ENCODE measurements at places on chromosomes 12 and 14.

DNA sequence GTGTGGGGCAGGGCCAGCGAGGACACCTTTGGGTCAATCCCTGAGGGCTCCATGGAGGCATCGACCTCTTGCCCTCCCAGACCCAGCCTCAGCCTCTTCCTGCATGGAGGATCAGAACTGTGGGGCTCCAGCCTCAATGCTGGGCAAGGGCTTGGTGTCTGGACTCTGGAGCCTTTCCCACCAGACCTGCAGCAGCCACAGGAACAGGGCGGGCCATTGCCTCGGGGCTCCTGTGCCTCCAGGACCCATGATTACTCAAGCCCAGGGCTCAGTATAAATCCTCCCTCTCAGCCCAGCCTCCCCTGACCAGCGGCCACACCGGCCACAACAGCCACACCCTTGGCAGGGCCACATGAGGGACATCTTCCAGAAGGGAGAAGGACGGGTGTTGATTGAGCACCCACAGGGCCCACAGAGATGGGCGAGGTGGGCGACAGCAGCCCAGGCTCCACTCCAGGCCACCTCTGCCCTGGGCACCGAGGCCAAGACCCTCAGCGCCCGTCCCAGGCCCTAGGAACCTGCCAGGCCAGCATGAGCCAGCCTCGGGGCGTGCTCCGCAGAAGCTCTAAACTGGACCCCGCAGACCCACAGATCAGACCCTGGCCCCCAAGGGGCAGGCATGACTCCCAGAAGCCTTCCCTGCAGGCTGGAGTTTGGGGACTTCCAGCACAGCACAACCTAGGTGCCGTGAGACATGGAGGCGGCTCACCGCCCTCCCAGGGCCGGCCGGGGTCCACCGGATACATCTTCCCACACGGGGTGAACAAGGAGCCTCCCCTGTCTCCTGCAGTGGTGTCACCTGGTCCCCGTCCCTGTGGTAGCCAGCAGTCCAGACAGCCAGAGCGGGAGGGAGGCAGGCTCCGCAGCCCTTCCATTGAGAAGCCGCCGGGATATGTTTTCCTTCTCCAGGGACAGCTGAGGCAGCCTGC is 25.1 kb downstream of the NCOR2 start:
- DNase-seq = no peak

GRCh38 chr12:18798535-18799361 is 60.8 kb downstream of the CAPZA3 start:
- no peak for DNase-seq

DNA sequence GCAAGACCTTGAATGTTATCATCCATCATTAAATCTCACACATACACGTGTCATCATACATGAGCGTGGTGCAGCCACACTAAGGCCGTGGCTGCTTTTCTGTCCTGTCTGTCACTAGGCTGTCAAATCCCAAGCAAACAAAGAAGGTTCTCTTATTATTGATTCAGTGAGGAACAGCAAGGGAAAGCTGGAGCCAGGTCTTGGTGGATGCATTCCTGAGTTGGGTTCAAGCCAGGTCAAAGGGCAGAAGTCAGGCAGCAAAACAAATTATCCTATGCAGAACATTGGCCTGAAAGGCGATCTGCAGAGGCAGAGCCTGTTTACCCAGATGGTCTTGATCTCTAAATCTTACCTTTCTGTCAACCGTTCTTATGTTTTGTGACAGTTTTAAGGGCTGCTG is 252.3 kb downstream of the NEDD1 start:
- DNase-seq = no peak

DNA sequence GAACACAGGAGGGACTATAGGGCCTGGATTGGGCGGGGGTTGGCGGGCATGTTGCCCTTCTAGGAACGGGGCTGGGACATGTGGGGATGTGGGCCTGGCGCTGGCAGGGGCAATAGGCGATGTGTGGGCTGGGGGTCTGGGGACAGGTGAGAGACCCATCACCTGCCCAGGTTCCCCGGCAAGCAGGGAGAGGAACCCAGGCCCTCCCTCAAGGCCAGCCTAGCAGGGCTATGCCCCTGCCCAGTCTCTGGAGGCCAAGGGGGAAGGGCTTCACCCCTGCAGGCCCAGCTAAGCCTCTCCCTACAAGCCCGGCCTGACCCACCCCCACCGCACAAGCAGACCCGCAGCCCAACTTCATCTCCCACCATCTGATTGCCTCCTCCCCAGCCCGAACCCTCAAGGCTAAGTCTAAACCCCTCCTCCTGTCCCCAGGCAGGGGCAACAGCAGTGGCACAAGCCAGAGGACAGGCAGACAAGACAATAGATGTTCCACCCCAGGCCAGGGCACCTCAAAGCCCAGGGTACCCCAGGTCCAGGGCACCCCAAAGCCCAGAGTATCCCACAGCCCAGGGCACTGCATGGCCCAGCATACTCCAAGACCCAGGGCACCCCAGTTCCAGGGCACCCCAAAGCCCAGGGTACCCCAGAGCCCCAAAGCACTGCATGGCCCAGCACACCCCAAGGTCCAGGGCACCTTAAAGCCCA is 6.5 kb downstream of the JAG2 start:
- peak; percentile 94 for DNase-seq

GRCh38 chr12:102682366-102683289 is 202.3 kb upstream of the IGF1 start:
- DNase-seq = no peak

GRCh38 chr12:1504895-1505311 is 89.5 kb downstream of the FBXL14 start:
- DNase-seq = peak; percentile 46

DNA sequence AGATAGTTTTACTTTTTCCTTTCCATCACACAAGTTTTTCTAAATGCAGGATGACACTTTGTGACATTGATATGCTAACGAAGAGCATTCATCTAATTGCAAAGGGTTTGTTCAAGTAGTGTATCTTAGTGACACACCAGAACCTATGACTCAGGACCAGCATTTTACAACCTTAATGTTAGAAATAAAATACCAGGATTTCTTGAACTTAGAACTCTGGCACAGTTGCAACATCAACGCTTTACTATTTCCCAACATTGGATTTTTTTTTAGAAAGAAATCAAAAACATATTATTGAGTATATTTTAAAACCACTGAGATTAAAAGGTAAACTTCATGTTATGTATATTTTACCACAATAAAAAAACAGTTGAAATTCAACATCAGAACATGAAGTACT is 17.9 kb upstream of the PLEKHG6 start:
- DNase-seq = no peak

DNA sequence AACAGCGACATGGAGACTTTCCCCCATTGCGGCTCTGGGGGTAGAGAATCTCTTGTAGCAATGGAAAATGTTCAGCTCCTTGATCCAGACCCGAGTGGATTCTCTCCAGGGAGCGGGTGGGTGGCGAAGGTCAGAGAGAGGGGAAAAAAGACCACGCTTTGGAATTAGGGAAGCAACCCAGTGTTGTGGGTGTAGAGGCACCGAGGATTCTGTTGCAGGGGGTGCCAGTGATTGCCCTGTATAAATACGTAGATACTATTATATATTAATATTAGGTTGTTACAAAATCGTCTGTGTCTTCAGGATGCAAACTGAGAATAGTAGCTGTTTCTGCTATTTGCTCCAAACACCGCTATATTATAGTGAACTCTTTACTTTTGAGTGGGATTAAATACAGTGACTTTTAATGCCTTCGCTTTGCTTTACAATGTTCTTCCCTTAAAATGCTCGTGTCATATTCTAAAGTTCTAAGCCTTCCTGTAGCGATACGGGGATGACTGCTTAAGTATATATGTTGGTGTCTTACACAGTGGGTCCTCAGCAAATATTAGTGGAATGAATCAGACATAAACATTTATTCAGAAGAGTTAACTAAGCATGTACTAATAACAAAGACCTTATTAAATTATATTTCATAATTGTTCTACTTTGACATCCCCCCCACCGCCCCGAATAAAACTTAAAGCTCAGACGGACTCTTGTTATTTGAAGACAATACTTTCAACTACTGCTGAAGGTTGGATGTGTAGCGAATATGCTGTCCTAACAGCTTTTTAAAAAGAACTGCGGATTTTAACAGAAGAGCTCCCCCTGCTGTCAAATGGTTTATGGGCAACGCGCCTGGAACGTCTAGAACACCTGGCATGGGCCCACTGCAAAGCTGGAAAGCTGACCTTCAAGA is 136.4 kb upstream of the KRAS start:
- no peak for DNase-seq

- DNase-seq = no peak
Measured at GRCh38 chr12:14993537-14994266, 20.9 kb downstream of the PDE6H start.

GRCh38 chr12:42854208-42854607 is 264.7 kb upstream of the PRICKLE1 start:
- DNase-seq = no peak

GRCh38 chr14:72883109-72883508 is 10.8 kb downstream of the DPF3 start:
- DNase-seq = no peak

DNA sequence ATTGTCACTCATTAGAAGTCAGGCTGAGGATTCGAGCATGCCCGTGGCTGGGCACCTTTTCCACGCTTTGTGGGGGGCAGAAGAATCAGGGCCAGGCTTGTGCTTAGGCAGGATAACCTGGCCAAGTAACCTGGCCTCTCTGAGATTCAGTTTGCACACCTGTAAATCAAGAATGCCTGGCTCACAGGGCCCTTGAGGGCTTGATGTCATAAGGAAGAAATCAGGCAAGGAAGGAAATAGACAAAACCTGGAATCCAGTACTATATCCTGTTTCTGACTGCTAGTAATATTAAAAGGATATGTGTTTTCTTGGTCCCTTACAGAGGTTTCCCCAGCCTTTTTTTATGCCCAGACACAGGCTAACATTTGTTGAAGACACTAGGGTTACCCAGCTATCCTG is 91.9 kb downstream of the SAMD4A start:
- no peak for DNase-seq

DNA sequence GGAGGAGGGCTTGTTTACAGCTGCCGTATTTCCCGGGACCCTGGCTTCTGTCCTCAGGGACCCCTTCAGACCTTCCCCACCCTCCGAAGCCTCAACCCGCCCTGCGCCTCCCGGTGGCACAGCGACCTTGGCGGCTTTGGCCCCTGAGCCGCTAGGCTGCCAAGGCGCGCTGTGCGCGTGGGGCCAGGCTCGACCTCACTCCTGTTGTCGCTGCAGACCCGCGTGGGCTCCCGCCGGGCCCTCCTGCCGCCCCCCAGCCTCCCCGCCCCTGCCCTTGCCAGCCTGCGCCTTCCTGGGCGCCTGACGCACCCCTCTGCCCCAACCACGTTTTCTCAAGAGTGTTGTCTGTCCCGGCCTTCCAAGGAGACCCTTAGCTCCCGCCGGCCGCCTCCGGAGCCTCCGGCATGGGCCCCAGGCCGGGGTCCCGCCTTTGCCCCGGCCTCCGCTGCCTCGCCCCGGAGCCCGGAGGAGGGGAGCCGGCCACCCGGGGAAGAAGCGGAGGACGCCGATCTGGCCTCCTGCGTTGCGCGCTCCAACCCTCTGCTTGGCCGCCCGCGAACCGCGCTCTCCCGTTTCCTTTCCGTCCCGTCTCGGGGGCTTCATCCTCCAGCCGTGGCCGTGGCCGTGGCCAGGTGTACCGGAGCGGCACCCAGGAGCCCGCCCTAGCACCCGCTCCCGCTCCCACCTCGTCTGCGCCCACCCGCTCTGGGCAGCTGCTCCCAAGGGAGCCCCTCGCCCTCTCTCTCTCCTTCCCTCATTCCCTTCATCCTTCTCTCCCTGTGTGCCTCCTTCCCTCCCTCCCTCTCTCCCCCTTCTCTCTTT is 19.9 kb downstream of the PPP2R5C start:
- peak; percentile 64 for DNase-seq

DNA sequence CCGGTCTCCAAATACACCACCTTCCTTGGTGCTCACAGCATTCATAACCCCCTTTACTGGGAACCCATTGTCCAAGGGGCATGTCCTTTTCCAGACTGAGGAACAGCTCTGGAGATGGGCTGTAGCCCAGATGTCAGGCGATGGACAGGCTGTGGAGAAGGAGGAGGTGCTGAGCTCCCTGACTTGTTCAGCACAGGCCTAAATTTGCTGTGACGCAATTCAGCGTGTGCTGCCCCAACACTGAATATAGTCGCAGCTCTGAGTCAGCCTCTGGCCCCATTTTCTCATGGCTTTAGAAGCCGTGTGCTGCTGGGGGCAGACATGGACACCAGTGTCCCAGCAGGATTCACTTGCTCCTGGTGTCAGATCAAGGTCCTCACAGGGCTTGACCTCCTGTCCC is 269.1 kb downstream of the EMP1 start:
- DNase-seq = no peak

DNA sequence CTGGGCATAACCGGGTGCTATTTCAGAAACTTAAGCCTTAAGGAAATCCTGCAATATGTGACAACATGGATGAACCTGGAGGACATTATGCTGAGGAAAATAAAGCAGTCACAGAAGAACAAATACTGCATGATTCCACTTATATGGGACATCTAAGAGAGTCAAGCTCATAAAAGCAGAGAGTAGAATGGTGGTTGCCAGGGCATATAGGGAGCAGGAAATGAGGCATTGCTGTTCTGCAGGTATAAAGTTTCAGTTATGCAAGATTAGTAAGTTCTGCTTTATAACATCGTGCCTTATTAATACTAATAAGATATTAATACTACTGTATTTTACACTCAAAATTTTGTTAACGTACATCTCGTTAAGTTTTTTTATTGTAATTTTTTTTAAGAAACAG is 124.2 kb upstream of the ATF1 start:
- no peak for DNase-seq

- no peak for DNase-seq
Measured at GRCh38 chr12:111270239-111270638, 98.7 kb downstream of the PHETA1 start.

DNA sequence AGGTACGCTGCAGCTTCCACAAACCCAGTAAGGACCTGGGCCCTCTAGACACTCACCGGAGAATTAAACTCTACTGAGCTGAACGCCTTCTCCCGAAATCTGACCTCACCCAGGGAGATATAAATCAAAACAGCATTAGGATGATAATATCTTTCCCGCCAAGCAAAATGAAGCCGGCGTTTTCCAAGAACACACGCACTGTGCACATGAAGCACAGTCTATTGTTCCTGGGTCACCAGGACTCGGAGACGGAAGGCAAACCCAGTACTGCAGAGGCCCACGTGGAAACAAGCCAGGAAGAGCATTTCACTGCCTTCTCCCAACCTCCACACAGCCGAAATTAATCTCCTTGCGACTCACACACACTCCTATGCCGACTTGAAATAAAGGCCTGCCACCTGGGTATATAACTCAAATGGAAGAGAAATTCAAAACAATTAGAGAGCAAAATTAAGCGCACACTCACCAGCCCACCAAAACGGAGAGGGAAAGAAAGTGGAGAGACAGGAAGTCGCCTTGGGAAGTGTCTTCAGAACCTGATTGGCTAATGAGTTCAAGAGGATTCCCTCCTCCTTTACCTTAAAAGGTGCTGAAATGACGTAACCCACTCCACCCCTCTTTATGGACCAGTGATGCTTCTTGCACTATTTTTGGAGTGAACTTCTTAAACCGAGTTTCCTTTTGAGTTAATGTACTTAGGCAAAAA is at the start of gene CCNB1IP1:
TSS of gene CCNB1IP1 (minus strand) at position 492 of the 706 bp plus-strand sequence. CDS start 16,756 bp downstream, outside the sequence.
- no peak for DNase-seq

GRCh38 chr12:92905258-92905810 is 23.8 kb downstream of the EEA1 start:
- DNase-seq = no peak

All from RWPE2 (cell line).